ENCODE measurements at places on chromosomes 4 and X.

- DNase-seq = peak; percentile 53
Observed at GRCh38 chrX:49309401-49309981, 6.0 kb downstream of the GAGE10 start.

- DNase-seq = no peak
Observed at GRCh38 chr4:68912807-68913206, 38.8 kb downstream of the UGT2A3 start.

DNA sequence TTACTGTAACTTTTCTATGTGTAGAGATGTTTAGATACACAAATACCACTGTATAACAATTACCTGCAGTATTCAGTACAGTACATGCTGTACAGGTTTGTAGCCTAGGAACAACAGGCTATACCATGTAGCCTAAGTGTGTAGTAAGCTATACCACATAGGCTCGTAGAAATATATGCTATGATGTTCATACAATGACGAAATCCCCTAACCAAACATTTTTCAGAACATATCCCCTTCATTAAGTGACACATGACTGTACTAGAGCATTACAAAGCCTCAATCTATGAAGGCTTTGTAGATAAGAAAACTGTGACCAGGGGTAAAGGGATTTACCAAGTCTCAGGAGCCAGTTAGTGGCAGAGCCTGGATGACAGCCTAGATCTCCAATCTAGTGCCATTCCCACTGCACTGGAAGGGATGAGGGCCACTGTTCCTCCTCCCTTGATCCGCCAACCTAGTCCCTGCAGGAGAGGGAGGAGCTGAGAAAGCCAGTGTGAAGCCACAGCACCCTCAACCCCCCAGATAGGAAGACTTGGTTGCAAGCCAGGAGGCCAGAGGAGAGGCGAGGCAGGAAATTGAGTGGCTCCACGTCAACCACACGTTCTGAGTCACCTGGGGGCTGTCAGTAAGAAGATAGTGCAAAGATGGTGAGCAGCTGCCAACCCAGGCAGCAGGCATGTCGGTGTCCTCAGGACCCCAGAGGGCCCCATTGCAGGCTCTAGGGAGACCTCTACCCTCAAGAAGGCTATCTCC, 227.7 kb downstream of the BCOR start:
- DNase-seq = peak; percentile 33

DNA sequence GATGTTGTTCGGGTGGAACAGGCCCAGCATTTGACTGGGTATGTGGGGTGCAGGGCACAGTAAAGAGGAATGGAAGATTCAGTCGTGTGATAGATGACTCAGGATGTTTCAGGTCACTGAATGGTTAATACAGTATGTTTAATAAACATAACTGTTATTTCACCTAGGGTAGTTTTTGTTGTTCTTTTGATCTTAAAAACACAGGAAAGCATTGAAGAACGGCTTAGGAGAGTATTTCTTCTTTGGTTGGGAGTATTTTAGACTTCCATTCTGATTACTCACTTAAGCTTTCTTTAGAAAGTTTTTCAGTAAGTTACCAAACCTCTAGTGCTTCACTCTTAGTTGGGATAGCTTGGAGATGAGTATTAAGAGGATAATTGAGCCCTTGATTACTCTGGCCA, 62.3 kb downstream of the STAG2 start:
- DNase-seq = peak; percentile 12

GRCh38 chr4:53688186-53688790, 97.0 kb upstream of the LNX1 start:
- DNase-seq = peak; percentile 99

DNA sequence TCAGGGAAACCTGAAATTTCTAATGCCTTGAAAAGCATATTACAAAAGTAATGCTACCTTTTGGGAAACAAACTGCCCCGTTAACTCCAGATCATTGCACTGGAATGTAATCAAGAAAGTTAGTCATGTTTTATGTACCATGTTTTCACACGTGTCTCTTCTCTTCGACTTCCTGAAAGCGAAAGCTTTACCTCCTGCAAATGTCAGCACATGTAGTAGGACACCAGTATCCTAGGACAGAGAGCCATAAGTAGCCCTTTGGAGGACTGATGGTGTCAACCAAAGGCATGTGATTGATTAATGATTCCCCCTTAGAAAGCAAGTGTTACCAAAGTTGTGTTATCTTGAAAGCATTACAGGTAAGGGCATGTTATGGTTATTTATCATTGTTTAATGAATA, 8.8 kb upstream of the MND1 start:
- DNase-seq = no peak

DNA sequence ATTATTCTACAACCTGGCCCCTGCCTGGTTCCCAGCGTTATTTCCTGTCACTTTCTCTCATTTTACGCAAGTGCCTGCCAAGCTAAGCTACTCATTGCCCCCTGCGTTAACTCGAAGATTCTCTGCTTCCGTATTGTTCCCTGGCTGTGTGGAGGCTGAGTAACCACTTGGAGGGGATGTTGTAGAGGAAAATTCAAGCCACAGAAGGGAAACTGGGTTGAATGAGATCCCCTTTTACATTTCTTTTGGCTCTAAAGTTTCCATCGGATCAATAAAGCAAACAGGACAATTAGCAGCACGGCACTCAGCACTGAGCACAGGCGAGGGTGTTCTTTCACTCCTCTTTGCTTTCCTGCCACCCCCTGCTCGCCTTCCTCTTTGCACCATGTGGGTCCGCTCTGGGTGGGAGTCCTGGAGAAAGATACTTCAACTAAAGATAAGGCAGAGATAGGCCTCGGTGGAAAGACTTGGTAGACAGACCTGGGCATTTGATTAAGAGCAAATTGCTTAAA, 4.2 kb upstream of the TMSB4X start:
- peak; percentile 74 for DNase-seq

DNA sequence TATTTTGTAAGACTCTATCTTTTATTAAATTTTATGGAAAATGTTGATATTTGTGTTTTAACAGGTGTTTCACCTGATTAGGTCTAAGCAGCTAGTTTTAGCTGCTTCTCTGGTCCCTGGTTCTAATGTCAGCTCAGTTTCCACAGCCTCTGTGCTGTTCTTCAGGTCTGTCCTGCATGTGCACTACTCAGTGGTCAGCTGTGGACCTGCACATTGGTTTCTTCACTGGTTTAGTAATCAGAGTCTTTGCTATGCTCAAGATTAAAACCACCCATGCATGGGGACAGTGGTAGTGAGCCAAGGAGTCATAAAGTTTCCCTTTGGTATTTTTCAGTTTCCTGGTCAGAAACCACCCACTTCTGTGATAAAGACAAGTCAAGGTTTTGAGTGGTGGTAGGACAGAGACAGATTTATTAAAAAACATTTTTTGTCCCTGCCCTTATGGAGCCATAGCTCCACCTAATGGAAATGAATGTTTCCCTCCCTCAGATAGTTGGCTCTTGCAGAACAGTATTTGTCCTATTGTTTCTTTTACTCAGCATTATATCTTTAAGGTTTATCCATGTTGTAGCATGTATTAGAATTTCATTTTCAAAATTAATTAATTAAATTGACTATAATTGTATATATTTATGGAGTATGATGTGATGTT, 36.8 kb upstream of the VBP1 start:
- DNase-seq = peak; percentile 0

GRCh38 chr4:152021788-152022438, 261.1 kb upstream of the GATB start:
- no peak for DNase-seq

GRCh38 chrX:155857561-155857960, 23.6 kb upstream of the VAMP7 start:
- DNase-seq = peak; percentile 18

DNA sequence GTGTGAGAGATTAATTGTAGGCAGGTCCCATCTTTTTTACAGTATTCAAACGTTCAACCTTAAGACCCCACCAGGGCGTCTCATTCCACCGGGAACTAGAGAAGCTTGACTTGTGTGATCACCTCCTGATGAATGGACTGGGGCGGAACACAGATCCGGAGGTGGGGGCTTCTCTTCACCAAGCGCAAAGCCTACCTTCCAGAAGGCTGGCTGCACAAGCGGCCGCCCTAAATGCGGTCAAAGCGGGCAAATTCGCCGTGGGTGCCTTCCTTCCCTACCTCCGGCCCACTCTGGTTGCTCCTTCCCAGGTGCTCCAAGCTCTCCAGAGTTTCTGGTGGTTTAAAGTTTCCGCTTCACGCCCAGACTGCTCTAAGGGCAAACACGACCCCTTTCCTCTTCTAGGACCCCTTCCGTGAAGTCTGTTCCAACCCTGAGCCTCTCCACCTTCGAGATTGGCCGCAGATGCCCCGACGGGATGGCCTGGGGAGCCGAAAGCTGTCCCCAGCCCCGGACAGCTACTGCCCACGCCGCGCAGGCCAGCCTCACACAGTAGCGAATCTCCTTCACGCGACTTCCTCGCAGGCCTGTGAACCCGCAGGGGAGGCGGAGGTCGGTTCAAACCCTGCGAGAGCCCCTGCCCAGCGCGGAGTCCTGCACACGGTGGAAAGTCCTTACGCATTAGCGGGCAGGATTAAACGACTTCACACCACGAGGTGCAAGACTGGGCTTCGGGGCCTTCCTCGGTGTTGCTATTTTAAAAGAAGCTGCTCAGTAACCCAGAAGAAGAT, 1.6 kb upstream of the WWC2 start:
- peak; percentile 32 for DNase-seq

DNA sequence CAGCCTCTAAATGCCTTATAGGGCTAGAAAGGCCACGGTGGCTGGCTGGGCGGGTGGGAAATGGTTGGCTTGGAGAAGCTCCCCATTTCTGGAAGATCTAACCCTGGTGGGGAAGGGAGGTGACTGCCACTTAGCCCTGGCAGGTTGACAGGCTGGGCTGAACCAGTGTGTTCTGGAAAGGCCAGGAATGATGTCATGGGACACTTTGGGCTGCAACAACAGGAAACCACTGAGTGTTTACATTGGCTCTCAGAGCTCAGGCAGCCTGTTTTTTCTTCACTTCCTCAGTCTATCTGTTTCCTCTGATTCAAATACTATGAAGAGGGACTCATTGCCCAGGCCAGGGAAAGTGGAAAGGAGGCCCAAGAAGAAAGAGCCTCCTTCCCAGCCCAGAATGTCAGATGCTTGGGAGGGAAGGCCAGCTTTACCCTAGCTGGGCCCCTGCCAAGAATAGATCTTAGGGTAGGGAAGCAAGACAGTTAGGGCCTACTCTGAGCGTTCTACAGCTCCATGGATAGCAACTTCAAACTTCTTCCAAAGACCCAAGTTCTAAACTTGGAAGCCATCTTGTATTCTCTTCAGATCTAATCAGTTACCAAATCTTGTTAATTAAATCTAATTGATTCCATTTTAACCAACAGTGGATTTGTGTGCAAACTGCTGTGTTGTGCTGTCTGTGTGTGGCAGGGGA, 65.8 kb upstream of the MSN start:
- peak; percentile 92 for DNase-seq

GRCh38 chr4:83082777-83083176, 31.8 kb downstream of the PLAC8 start:
- no peak for DNase-seq

GRCh38 chr4:112855058-112855457, 194.4 kb upstream of the ANK2 start:
- peak; percentile 8 for DNase-seq

DNA sequence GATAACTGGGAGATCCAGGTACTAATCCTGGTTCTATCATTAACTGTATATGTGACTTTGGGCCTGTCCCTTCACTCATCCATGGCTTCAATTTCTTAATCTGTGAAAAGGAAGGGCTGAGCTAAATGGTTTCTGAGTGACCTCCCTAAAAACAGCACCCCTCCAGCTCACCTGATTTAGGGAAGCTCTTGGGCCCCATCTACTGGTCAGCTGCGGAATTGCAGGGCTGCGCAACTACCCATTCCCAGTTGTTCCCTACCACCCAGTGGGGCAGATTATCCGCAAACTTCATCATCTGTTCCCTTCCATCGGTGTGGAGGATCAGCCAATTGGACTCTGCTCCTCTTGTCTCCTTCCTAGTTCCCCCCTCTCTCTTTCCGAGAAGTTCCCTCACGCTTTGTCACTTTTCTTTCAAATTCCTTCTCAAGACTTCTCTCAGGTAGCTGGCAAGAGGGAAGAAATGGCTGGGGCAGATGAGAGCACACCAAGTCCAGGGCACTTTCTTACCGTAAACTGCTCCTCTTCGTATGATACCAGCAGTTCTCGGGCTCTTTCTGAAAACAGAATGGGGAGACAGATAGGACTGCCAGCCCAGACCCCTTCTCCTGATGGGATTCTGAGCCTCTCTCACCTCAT, 5.8 kb downstream of the LAS1L start:
- DNase-seq = peak; percentile 32

DNA sequence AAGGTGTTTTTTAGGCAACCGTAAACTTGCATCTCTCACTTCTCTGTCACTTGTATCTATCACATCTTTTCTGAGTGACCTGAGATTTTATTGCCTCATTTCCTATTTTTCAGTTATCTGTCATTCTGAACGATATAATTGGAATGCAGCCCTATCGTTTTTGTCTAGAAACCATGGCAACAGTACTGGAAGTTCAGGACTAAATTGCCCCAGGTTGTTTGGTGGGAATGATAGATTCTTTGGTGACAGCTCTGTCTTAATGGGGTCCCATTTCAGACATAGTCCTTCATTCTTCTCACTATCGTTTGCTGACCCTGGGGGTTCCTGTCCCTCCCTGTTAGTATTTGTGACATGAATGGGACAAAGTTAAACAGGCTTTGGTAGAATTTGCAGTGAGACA, 267.7 kb upstream of the GALNT7 start:
- no peak for DNase-seq

DNA sequence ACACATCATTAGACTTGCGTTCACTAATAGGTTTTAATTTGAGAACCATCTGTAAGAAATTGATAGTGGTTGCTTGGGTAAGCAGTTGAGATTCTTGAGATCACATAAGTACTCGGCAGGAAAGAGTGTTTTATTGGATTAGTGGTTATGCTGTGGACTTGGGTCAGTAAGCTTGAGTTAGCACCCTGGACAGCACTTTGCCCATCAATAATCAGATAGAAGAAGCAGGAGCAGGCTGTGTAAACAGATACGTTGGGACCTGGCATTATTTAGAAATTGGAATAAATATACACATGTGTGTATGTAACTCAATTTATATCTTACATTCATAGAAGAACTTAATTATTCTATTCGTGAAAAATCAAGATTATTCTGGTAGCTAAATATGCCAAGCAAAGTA, 357.5 kb upstream of the SMIM31 start:
- DNase-seq = no peak

DNA sequence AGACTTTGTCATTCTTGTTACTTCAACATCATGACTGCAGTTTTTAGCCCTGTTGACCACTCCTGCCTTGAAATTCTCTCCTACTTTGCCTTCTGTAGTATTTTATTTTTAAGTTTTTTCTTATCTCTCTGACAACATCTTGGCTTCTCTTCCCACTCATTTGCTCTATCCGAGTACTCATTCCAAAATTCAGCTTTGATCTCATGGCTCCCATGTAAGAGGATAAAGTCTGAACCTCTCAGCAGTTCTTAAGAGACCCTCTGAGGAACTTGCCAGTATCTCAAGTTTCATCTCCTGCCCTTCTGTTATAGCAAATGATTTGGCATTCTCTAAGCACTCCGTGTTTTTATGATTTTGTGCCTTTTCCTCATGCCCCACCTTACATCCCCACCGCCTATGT, 67.7 kb downstream of the GALNT7 start:
- no peak for DNase-seq
